ENCODE measurements at places on chromosomes 5 and 9. TPM values are rescaled to one million over a fixed set of nuclear protein-coding genes. Genes with fewer than 3 reads are reported as not detected.
A peak's percentile ranks its signal among the peaks of the same experiment; 100 is the strongest.

GRCh38 chr5:5065472-5065871 lies 74.7 kb upstream of the ADAMTS16 start:
- DNase-seq: no peak
- H3K4me1 ChIP-seq: no peaks in the 10 kb centered on the region
- no peak overlapping the region for H3K4me3 ChIP-seq
- H3K27ac ChIP-seq: no peak overlapping the region

GRCh38 chr5:116562669-116563068 lies 12.0 kb downstream of the SEMA6A start:
- no peak overlapping the region for H3K4me3 ChIP-seq
- H3K27me3 ChIP-seq: no peaks in the 10 kb centered on the region
- H3K27ac ChIP-seq: no peak overlapping the region
- no peak for DNase-seq

GRCh38 chr5:32790411-32790951 lies 79.4 kb downstream of the NPR3 start:
- no peak overlapping the region for H3K27ac ChIP-seq
- no peaks in the 10 kb centered on the region for H3K36me3 ChIP-seq
- H3K4me1 ChIP-seq: no peaks in the 10 kb centered on the region
- H3K27me3 ChIP-seq: no peaks in the 10 kb centered on the region
- no peak overlapping the region for H3K4me3 ChIP-seq

DNA sequence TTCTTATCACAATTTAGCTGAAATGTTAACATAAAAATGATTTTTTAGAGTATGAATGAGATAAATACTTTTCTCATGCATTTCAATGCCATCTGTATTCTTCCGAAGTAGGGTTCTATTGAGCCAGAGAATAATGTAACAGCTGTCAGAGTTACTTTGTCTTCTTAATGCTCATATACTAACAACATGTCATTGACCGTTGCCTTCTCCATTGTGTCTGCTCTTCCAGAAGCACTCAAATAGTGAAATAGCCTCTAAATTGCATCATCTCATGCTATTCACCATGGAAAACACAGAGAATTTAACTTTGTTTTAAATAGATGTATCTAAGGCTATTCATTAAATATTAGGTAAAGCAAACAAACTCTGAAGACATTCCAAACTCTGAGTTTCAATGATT lies 1875.9 kb upstream of the CDH9 start:
- H3K4me3 ChIP-seq: no peak overlapping the region
- no peaks in the 10 kb centered on the region for H3K27me3 ChIP-seq
- no peak for DNase-seq
- H3K36me3 ChIP-seq: no peaks in the 10 kb centered on the region
- H3K27ac ChIP-seq: no peak overlapping the region
- H3K4me1 ChIP-seq: no peaks in the 10 kb centered on the region

- H3K27ac ChIP-seq: no peak overlapping the region
- no peak for DNase-seq
- H3K27me3 ChIP-seq: no peaks in the 10 kb centered on the region
- H3K36me3 ChIP-seq: no peaks in the 10 kb centered on the region
- no peaks in the 10 kb centered on the region for H3K4me1 ChIP-seq
- no peak overlapping the region for H3K4me3 ChIP-seq
These were observed 653.4 kb upstream of the ZNF608 start for GRCh38 chr5:125399885-125400284.

DNA sequence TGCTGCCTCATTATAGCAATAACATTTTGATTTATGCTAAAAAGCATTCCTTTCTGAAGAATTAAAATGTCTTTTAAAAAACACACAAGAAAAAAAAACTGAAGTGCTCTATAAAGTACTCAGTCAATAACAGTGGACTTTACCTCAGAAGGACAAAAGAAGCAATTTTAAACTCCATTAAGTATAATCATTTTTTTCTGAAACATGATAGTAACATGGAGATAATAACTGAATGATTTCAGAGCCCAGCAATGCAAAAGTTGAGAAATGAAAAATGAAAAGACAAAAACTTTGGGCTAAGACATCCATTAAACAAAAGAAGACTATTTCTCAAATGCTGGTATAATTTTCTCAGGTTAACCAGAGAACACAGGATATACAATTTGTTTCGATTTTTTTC lies 78.7 kb downstream of the RFX3 start:
- no peak overlapping the region for H3K27ac ChIP-seq
- DNase-seq: no peak
- no peak overlapping the region for H3K4me3 ChIP-seq
- H3K36me3 ChIP-seq: no peaks in the 10 kb centered on the region
- H3K4me1 ChIP-seq: no peaks in the 10 kb centered on the region
- no peaks in the 10 kb centered on the region for H3K27me3 ChIP-seq

DNA sequence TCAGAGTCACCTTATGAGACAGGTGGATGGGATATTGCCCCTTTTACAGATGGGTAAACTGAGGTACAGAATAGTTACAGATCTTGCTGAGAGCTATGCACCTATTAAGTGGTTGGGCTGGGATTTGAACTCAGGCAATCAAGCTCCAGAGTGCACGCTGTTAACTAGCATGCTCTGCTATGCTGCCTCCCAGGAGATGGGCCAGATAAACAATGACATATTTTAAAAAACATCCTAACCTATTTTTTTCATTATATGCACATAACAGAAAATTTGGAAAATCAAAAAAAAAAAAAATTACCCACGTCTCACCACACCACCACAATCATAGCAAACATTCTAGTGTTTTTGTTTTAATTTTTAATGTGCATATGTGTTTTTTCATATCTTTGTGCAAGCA lies 123.4 kb upstream of the STC2 start:
- DNase-seq: no peak
- H3K27me3 ChIP-seq: no peaks in the 10 kb centered on the region
- H3K27ac ChIP-seq: peak overlapping the region; percentile 70
- H3K4me3 ChIP-seq: no peak overlapping the region
- peaks cover 11% of the 10 kb centered on the region for H3K4me1 ChIP-seq
- no peaks in the 10 kb centered on the region for H3K36me3 ChIP-seq

DNA sequence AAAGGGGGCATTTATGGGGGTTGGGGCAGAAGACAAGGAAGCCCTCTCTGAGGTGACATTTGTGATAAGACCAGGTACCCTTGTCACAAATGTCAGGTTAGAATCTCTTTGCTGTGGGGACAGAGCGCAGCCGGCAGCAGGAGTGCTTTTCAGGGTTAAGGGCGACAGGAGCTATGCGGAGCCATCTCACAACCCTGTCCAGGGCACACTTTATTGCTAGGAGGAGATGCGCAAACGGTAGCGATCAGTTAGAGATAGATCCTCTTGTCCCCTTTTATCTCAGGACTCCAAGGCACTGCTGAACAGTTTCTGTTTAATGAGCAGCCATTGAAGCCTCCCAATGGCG lies 438 bp upstream of the LAMC3 start:
- H3K36me3 ChIP-seq: no peaks in the 10 kb centered on the region
- H3K27me3 ChIP-seq: peaks cover 14% of the 10 kb centered on the region
- H3K27ac ChIP-seq: peak overlapping the region; percentile 76
- peak overlapping the region; percentile 57 for H3K4me3 ChIP-seq
- H3K4me1 ChIP-seq: no peaks in the 10 kb centered on the region

DNA sequence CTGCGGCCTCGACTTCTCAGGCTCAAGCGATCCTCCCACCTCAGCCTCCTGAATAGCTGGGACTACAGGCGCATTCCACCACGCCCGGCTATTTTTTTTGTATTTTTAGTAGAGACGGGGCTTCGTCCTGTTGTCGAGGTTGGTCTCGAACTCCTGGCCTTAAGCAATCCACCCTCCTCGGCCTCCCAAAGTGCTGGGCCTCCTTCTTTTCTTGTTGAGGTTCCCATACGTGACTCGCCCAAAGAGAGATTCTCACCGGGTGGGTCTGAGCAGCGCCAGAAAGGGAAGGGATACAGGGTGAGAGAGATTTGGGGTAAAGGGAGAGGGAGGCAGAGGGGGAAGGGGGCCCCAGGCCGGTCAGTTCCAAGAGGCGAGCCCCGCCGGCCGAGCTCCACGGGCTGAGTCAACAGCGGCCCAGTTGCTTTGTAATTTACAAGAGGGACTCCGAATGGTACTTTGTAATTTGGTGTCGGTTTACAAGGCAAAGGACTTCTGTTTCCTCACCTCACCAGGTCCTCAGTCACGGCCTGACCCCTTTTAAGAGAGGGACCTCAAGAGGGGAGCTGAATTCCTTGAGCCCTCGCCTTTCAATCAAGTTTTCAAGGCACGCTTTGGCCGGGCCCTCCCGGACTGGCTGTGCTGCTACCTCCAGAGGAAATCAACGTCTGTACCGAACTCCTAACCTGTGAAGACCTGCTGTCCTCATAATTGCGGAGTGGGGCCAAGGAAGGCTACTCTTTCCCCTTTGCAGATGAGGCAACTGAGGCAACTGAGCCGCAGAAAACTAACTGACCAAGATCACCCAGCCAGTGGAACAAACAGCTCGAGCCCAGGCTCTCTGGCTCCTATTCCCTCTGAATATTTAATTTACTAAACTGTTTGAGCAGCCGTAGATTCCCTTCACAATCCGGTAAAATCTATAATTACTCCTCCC lies 3.3 kb upstream of the DMRT2 start:
- peak overlapping the region; percentile 51 for H3K4me3 ChIP-seq
- H3K27me3 ChIP-seq: peaks cover 95% of the 10 kb centered on the region
- peaks cover 11% of the 10 kb centered on the region for H3K4me1 ChIP-seq
- no peak for DNase-seq
- no peak overlapping the region for H3K27ac ChIP-seq

GRCh38 chr9:86178503-86178902 lies 79.1 kb upstream of the GOLM1 start:
- peaks cover 8% of the 10 kb centered on the region for H3K4me1 ChIP-seq
- no peaks in the 10 kb centered on the region for H3K27me3 ChIP-seq
- no peak for DNase-seq
- H3K4me3 ChIP-seq: no peak overlapping the region
- no peaks in the 10 kb centered on the region for H3K36me3 ChIP-seq

DNA sequence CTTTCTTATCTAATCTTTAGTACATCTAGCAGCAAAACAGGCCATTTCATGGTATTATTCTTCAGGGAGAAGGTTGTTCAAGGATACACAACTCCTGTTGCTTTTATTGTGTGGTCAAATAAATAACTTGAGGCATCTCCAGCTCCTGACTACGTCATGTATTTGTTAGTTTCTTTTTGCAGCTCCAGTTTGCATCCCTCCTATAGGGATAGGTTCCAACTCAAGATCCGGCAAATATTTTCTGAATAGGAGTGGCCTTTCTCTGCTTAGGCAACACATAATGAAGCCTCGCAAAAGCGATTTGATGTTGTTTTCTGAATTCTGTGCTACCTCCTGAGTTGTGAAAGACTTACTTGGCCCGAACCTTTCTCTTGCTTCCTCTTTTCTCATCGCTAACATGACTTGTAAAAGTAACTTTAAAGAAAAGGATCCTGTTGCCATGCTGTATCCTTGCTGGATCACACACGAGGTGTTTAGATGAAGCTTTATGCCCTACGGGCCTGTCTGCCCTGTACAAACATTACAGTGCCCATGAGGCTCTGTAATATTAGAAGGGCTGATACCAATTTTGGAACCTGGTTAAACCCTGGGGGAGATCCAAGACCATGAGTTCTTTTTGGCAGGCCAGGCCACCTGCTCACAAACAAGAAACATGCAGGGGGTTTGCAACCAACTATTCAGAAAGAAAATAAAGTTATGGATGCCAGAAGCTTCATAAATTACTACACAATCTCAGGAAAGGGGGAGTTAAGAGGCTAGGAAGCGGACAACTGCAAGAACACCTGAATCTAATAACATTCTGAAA lies 149.8 kb upstream of the FGF10 start:
- no peak for DNase-seq
- no peaks in the 10 kb centered on the region for H3K36me3 ChIP-seq
- no peak overlapping the region for H3K4me3 ChIP-seq

DNA sequence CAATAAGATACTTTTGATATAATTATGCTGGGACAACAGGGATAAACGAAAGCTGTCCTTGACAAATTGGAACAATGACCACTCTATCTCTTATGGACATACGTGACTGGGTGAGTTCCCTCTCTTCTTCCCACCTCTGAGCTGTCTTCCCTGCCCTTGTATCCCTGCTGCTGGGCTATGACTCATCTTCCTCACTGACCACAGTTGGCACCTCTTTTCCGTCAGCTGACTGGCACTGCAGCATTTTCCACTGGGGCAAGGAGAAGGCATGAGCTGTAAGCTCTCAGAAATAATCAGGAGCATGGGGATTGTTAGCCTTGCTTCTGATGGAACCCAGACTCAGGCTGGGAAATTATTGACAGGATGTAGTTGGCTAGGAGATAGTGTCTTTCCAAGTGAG lies 48.7 kb downstream of the PCSK1 start:
- H3K27ac ChIP-seq: no peak overlapping the region
- no peaks in the 10 kb centered on the region for H3K36me3 ChIP-seq
- no peaks in the 10 kb centered on the region for H3K27me3 ChIP-seq

- DNase-seq: no peak
- H3K36me3 ChIP-seq: no peaks in the 10 kb centered on the region
- no peak overlapping the region for H3K4me3 ChIP-seq
- no peak overlapping the region for H3K27ac ChIP-seq
These were observed 46.5 kb upstream of the GFPT2 start for GRCh38 chr5:180399401-180400215.

DNA sequence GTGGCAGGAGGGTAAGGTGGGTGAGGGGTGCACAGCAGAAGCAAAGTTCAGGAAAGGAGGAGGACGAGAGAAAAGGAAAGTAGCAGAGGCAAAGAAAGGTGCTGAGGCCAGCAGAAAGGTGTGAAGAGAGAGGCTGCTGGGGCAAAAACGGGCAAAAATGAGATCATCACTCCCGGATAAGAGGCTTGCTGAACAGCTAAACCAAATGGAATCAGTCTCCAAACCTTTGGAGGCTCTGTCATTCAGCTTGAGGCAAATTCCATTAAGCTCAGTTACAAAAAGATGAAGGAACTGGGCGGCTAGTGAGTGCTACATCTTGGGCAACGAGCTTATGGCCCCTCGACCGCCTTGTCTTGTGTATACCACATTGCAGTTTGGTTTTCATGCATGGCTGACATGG lies 136.4 kb downstream of the FSTL4 start:
- no peak for DNase-seq
- H3K4me1 ChIP-seq: no peaks in the 10 kb centered on the region
- H3K4me3 ChIP-seq: no peak overlapping the region
- no peaks in the 10 kb centered on the region for H3K36me3 ChIP-seq
- H3K27ac ChIP-seq: no peak overlapping the region
- H3K27me3 ChIP-seq: no peaks in the 10 kb centered on the region

- H3K36me3 ChIP-seq: no peaks in the 10 kb centered on the region
- H3K4me1 ChIP-seq: no peaks in the 10 kb centered on the region
- no peaks in the 10 kb centered on the region for H3K27me3 ChIP-seq
- no peak for DNase-seq
- no peak overlapping the region for H3K4me3 ChIP-seq
These were observed 98.4 kb upstream of the ZNF366 start for GRCh38 chr5:72605632-72606031.

- H3K36me3 ChIP-seq: no peaks in the 10 kb centered on the region
- H3K4me3 ChIP-seq: no peak overlapping the region
- no peaks in the 10 kb centered on the region for H3K4me1 ChIP-seq
These were observed 123.7 kb downstream of the NTRK2 start for GRCh38 chr9:84793251-84793650.

GRCh38 chr5:100797861-100798260 lies 105.2 kb downstream of the ST8SIA4 start:
- no peaks in the 10 kb centered on the region for H3K36me3 ChIP-seq
- no peak overlapping the region for H3K27ac ChIP-seq
- H3K4me3 ChIP-seq: no peak overlapping the region
- no peaks in the 10 kb centered on the region for H3K27me3 ChIP-seq
- DNase-seq: no peak
- no peaks in the 10 kb centered on the region for H3K4me1 ChIP-seq

The GPR150 gene
- total RNA-seq: 0.38 TPM
